ENCODE measurements at places on chromosomes 2 and 18.

DNA sequence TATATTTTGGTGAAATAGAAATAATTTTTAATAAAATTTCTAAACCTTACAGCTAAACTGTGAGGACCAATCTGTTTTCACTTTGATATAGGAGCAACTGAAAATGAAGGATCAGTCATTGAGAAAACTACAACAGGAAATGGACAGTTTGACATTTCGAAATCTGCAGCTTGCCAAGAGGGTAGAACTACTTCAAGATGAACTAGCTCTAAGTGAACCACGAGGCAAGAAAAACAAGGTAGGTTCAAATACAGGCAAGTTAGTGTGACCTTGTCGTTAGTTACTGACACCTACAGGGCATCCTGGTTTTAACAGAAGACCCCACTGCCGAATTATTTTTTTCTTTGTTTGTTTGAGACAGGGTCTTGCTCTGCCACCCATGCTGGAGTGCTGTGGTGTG lies 75.5 kb upstream of the STON1 start:
- no peak for DNase-seq

DNA sequence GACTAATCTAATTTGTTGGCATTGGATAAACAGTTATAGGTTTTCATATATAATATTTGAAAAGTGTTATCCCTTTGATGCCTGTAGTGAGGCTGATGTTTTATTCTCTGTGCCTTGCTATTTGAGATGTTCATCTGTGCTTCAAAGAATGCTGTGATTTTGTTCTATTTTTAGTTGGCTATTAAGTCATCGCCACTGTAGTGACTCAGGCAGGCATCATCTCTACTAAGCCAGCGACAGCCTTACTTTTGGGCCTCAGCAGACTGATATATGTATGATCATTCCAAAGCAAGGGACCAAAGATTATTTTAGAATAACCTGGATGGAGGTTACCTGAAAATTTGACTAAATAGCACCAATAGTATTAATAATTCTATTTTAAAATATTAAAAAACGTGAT lies 1674.5 kb upstream of the NXPH2 start:
- no peak for DNase-seq

DNA sequence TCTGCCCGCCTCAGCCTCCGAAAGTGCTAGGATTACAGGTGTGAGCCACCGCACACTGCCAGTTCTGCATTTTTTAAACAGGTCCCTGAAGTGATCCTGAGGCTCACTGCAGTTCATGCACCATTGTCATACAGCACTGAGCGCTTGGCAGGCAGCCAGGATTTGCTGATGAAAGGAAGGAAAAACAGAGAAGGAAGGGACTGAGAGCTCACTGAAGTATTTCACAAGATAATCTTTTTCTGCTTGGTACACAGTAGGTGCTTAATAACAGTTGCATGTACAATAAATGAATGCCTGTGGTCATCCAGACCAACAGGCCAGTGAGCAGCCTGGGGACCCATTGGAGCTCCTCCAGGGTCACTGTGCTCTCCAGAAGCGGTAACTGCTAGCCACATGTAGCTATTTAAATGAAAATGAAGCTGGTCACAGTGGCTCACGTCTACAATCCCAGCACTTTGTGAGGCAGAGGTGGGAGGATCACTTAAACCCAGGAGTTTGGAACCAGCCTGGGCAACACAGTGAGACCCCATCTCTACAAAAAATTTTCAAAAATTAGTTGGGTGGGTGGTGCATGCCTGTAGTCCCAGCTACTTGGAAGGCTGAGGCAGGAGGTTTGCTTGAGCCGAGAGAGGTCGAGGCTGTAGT lies 33.1 kb upstream of the SMAD7 start:
- no peak for DNase-seq

DNA sequence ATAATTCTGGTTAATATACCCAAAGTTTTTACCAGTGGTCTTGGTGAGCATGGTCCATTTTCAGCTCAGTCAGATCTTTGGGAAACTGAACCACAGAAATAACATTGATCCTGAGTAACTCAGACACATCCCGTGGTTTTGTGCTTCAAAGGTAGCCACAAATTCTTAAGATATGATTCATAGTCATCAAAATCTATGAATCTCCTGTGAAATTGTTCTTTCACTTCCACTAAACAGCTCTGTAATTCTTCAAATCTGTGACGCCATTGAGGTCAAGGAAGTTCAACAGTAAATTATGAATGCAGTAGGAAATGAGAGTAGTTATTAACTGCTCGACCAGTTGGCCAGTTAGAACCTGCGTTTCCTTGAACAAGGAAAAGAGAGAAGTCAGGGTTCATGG lies 147.3 kb downstream of the IRS1 start:
- DNase-seq, result no peak

- DNase-seq, result no peak
These were observed 1313.9 kb upstream of the SLC39A10 start for GRCh38 chr2:194343167-194343566.

- DNase-seq, result no peak
These were observed 11.9 kb upstream of the ACTR3 start for GRCh38 chr2:113877711-113878598.

GRCh38 chr2:71893646-71894045 lies 254.0 kb downstream of the CYP26B1 start:
- no peak for DNase-seq

GRCh38 chr2:236675051-236675450 lies 105.4 kb downstream of the ACKR3 start:
- DNase-seq, result no peak

GRCh38 chr18:31439807-31440325 lies 7.7 kb upstream of the DSG3 start:
- DNase-seq, result no peak

- no peak for DNase-seq
These were observed 106.8 kb downstream of the ZNF516 start for GRCh38 chr18:76388261-76388660.

DNA sequence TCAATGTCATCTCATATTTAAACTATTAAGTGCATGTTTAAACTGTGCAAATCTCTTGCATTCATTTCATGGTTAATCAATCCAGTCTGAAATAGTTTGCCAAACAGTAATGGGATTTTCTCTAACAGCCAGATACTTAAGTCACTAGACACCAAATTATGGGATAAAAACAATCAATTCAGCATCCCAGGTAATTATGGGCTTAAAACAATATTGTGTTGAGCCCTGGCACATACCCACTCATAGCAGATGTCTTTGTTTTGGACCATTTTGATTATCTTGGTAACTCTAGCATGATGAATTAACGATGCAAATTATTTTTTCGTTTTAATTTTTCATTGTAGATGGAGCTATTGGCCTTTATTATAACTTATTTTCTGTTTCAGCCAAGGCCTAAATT lies 118.5 kb upstream of the CD302 start:
- DNase-seq, result no peak

DNA sequence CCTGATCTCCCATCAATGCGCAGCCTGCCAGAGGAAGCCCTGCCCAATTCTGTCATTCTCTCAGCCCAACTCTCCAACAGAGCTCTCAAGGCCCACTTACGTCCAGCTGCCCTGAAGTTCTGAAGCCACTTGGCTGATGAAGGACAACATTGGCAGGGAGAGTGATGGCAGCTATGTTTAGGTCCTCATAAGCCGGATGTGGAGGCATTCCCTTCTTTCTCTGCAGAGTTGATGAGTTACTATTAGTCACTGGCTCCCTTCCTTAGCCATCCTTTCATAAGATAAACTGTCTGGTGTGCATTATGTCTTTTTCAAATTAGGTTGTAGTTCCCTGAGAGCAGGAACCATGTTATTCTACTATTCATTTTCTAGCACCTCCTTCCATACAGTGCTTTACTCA lies 22.5 kb upstream of the TACR1 start:
- no peak for DNase-seq

DNA sequence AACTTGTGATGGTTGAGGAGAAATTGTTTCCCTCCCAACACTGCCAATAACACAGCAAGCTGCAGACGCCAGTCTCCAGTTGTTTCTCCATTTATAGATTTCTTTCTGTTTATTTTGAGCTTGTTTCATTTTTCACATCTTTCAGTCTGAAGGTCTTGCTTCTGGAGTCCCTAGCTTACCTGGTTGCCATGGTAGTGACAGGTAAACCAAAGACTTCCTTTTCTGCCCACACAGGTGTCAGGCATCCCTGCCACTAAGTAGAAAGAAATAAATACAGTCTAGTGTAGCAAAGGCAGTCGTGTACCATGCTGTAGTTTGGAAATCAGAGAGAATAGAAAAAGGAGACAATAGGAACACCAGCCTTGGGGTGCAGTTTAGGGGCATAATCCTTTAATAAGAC lies 82.8 kb downstream of the MARCHF4 start:
- no peak for DNase-seq

DNA sequence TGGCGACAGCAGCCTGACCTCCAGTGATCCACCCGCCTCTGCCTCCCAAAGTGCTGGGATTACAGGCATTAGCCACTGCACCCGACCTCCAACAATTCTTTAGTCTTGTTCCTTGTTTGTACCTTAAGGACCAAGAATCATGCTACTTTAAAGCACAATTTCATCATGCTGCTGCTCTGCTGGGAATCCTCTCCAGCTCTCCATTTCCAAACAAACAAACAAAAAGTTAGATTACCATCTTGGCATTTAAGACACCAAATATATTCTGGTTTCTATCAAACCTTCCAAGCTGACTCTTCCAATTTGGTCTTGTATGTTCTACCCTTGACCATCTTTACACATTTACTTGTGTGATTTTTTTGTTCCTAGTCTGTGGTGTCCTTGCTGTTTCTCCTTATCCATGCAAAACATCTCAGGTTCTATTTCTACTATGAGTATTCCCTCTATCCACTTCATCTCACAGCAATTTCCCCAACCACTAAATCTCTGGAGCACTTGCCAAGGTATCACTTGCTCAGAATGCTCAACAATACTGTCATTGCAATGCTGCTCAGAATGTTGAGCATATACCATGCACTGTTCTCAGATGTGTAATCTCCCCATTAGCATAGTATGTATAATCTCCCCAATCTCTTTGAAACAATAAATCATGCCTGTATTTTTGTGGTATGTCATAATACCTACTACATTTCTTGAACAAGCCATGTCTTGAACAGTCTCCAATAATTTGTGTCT lies 73.2 kb upstream of the GALNT5 start:
- no peak for DNase-seq

- no peak for DNase-seq
These were observed 105.3 kb upstream of the PGAP1 start for GRCh38 chr2:197031803-197032202.

DNA sequence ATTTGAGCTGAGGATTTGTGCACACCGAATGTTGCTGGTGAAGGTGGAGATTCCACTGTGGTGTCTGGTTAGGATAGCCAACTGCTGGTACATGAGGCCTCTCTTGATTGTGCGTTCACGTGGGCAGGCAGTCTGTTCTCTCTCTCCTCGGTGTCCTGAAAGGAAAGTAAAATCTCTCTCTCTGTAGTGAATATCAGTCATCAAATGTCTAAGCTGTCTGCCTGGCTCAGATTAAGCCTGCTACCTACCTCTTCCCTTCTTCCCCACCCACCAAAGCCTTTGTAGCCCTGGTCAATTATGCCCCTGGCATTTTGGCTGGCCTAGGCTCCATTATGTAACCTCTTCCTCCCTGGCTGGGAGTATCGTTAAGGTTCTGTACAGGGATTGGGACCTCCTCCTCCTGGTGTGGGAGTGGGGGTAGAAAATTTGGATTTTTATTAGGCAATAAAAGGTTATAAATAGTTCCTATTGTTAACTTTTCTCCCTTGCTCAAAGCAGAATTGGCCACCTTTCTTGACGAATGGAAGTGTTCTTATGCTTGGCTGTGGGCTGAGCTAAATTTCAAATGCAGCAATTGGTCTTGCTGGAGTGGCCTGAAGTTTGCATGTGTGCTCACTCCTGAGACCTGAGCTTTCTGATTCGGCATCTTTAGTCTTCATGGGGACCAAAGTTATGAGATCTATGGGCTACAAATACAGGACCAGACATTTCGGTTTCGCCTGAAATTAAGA lies 148.8 kb downstream of the WDSUB1 start:
- DNase-seq, result no peak

- DNase-seq, result peak; percentile 21
These were observed 107.2 kb downstream of the INHBB start for GRCh38 chr2:120452945-120453634.

DNA sequence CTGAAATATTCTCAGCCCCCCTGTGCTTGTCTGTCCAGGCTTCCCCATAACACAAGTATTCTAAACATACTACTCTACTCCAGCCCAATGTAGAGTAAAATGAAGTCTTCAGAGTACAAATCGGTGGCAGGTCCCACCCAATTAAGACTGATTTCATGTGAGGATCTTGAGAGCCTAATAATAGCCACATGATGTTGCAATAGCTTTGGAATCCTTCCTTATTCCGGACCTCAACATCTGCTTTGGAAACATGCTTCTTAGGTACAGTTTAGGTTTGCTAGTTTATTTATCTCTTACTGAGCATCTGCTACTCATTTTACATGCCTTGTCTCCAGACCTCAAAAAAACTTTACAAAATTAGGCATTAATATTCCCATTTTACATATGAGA lies 207.3 kb upstream of the RAB6C start:
- DNase-seq, result no peak

- DNase-seq, result no peak
These were observed 158.7 kb downstream of the MGAT5 start for GRCh38 chr2:134412639-134412999.

DNA sequence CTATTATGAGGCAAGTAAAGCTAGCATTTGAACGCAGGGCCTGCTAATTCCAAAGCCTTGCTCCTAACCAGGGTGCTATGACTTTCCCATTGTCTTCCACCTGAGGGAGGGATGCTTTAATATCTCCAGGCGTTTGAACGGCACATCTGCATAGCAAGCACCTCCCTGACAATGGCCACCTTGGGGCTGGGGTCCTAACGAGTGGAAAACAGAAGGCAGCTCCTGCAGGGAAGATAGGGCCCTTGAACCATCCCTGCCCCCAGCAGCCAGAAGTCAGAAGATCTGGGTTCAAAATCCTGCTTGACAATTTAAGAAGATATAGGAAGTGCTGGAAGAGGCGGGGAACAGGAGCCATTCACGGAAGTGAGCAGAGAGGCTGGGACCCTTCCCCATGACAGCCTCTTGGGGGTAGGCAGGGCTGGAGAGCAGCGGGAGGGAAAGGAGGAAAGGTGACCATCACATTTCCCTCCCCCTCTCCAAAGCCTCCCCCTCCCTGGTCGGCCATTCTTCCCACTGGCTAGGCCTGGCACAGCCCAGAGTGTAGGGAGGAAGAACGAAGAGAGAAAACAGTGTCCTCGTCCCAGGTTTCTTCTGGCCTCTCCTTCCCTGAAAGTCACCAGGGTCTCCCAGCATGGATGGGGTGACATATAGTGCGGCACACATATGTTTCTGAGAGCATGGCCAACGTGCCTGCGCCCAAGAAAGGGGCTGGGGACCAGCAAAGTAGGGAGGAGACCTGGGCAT lies 73.5 kb downstream of the EMX1 start:
- no peak for DNase-seq

- no peak for DNase-seq
These were observed 8.1 kb upstream of the GPBAR1 start for GRCh38 chr2:218252509-218253231.

DNA sequence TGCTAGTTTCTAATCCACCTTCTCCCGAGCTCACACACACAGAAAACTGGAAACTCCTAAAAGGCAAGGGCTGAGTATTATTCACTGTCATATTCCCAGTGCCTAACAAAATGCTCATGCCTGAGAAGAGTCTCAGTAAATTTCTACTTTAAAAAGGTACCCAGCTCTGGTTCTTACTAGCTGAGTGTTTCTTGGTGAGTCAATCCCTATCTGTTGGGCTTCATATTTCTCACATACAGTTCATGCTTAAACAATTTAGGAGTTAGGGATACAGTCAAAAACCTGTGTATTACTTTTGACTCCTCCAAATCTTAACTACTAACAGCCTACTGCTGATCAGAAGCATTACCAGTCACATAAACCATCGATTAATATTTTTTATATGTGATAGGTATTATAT lies 204.9 kb downstream of the EN1 start:
- DNase-seq, result no peak

GRCh38 chr2:233461481-233461891 lies 105.1 kb downstream of the USP40 start:
- DNase-seq, result no peak
